NCI-H2171 treated with DMSO at 0.1 percent for 48 hours (cell line): ENCODE measurements at places on chromosomes 1 and 21.
A peak's percentile ranks its signal among the peaks of the same experiment; 100 is the strongest.

DNA sequence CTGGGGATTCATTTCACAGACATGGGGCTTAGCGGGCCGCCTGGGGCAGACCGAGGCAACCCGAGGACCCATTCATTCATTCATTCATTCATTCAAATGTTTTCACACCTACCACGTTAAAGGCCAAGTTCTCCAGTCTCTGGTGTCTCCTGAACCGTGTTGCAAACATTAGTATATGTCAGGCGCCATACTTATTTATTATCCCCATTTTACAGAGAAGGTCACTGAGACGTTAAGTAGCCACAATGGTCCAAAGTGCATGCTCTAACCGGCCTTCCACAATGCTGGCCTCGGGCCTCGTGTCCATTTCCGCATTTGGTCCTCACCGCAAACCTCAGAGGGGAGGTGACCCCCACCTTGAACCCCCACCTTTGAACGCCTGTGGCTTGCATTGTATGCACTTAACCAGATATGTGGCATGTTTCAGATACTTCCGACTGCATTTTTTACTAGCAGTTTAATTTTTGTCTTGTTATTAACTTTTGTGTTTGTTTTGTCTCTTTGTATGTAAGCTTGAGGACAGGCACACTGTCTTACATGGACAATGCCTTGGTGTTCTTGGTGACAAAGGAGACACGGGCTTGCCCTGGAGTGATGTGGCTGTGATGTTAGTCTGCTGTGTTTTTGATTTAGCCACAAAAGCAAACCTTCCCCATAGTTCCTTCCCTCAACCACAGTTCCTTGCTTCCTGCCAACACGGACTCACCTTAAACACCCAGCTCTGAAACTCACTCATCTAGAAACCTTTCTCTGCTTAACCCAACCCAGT is 1.2 kb upstream of the IFFO2 start:
- no peak for DNase-seq

GRCh38 chr1:107824946-107825345 is 140.0 kb downstream of the VAV3 start:
- no peak for DNase-seq

- DNase-seq: peak; percentile 59
Measured at GRCh38 chr1:209383907-209384709, 199.4 kb upstream of the CAMK1G start.

- DNase-seq: no peak
Measured at GRCh38 chr1:30659702-30660101, 63.7 kb downstream of the MATN1 start.

GRCh38 chr1:96362623-96363022 is 359.0 kb upstream of the PTBP2 start:
- DNase-seq: no peak

DNA sequence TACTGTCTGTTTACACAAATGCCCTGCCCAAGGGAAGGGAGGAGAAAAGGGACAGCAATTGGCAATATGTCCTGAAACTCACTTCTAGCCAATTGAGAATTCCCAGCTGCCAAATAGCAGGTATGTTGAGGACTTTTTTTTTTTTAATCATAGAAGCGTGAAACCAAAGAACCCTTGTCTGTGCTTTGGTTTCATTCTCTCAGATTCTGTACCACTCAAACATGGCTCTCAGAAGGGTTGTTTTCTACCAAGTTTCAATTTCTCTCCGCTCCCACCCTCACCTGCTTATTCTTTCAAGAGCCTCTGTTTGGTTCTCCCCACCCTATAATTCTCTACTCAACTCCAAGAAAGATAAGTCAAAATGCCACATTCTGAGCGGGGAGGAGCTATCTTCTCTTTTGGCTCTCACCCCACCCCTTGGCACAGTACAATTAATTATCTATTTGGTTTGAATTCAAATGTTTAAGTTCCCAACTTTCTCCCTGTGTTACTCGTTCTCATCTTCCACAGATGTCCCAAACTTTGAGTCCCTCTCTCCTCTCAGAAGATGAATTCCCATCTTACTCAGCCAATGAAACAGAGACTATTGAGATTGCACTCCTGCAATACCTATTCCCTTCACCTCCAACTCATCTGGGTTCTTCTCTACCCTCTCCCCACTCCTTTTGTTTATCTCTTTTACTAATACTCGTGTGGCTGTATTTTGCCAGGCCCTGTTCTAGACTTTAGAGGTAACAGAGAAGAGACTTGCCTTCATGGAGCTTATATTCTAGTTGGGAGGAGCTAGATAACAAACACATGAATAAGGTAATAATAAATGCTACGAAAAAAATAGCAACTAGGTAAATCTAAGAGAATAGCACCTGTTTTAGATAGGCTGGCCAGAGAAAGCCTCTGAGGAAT is 3.9 kb upstream of the TP53BP2 start:
- peak; percentile 17 for DNase-seq

- DNase-seq: no peak
Measured at GRCh38 chr1:53643881-53644390, 95.0 kb downstream of the GLIS1 start.

- peak; percentile 16 for DNase-seq
Measured at GRCh38 chr1:246161626-246162025, 345.5 kb downstream of the SMYD3 start.

- DNase-seq: no peak
Measured at GRCh38 chr1:202029171-202029665, 18.8 kb downstream of the ELF3 start.
